Right hindlimb (tissue), 1 donor: ENCODE measurements at places on chromosomes 16 and 17.

- DNase-seq: no peak
Measured at GRCh38 chr17:21549107-21549687, 143.1 kb upstream of the KCNJ18 start.

DNA sequence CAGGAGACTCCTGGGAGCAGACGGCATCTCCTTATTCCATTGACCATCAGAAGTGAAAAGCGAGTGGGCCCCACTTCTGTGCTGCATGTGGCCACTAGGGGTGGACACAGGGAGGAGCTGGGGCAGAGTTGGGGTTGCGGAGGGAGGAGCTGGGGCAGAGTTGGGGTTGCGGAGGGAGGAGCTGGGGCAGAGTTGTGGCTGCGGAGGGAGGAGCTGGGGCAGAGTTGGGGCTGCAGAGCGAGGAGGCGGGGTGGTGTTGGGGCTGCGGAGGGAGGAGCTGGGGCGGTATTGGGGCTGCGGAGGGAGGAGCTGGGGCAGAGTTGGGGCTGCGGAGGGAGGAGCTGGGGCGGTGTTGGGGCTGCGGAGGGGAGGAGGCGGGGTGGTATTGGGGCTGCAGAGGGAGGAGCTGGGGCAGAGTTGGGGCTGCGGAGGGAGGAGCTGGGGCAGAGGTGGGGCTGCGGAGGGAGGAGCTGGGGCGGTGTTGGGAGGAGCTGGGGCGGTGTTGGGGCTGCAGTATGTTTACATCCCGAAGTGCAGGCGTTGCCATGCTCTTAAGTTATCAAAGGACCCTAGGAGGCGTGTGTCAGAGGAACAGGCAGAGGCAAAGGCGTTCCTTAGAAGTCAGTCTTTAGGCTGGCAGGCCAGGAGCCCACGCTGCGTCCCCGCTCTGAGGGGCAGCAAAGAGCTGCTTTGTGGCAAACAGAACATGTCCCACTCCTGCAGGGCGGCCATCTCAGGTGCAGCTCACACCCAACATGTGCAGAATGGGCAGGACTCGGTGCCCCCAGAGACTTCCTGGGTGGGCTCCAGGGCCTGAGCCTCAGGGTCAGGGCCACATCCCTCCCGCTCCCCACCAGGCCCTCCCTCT, 76.0 kb downstream of the ZNF778 start:
- DNase-seq: no peak

DNA sequence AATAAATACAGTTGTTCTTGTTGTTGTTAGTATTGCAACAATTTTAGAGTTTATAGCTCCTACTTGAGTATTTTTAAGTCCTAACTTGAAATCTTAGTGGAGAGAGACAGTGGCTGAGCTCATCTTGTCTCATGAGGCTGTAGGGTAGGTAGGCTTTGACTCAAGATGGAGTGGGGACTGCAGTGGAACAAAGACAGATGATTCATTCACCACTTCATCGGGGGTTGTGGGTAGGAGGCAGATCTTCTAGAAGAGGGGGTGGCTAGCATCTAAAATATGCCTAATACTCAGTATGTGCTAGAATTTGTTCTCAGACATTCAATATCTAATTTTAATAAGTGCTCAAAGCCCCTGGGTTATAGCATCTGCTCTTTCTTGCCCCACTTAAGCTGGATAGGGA, 13.1 kb upstream of the MMD start:
- no peak for DNase-seq

DNA sequence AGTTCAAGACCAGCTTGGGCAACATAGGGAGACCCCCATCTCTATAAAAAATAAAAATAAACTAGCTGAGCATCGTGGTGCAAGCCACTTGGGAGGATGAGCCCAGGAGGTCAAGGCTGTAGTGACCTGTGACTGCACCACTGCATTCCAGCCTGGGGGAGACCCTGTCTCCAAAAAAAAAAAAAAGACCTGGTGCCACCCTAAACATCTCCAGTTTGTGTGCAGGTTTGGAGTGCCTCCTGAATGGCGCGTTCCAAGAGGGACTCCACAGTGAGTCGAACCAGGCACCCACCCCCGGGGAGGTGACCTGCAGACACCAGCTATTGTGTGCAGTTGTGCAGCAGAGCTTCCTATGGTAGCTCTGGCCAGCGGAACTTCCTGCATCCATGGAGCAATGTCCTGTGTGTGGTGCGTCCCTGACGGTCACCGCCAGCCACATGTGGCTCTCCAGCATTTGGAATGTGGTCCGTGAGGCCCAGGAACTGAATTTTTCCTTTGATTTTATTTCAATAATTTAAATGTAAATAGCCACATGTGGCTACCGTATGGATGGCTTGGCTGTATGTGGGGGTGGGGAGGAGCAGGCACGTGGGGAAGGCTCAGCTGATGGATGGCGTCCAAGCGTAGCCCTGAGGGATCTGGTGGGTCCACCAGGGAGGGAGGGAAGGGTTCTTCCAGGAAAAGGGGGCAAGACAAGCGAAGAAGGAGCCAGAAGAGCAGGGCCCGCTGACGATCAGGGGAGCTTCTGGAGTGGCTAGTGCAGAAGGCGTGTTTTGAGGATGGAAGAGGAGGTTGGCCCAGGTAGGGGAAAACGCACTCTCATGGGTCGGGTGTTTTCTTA, 107.1 kb upstream of the GSE1 start:
- DNase-seq: no peak

DNA sequence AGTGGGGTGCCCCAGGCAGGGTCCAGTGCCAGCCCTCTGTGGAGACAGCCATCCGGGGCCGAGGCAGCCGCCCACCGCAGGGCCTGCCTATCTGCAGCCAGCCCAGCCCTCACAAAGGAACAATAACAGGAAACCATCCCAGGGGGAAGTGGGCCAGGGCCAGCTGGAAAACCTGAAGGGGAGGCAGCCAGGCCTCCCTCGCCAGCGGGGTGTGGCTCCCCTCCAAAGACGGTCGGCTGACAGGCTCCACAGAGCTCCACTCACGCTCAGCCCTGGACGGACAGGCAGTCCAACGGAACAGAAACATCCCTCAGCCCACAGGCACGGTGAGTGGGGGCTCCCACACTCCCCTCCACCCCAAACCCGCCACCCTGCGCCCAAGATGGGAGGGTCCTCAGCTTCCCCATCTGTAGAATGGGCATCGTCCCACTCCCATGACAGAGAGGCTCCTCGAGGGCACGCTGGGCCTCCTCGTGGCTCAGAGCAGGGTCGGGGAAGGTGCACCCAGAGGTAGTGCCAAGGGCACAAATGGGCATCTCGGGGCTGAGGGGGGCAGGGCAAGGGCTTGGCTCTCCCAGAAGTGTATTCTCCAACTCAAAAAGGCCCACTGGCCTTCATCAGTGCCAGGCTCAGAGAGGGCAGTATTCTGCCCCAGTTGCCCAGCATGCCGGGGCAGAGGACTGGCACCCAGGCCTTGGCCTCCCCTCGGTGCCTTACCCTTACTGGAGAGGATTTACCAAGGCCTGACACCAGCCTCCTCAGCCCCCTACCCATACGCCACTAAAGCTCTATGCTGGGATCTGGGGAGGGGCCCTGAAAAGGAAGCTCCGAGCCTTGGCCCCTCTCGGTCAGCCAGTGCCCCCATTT, at the start of gene CDH5:
TSS of gene CDH5 (plus strand) at position 259 of the 867 bp plus-strand sequence. CDS start 12,647 bp downstream, outside the sequence.
- peak; percentile 84 for DNase-seq

GRCh38 chr16:68798398-68798797, 44.9 kb upstream of the TANGO6 start:
- no peak for DNase-seq

GRCh38 chr16:27991876-27992275, 71.6 kb downstream of the GSG1L start:
- no peak for DNase-seq
